ENCODE measurements at places on chromosomes 11 and 22. TPM values are rescaled to one million over a fixed set of nuclear protein-coding genes. Genes with fewer than 3 reads are reported as not detected.

GRCh38 chr11:27770576-27770975 lies 70.3 kb upstream of the BDNF start:
- DNase-seq = no peak

DNA sequence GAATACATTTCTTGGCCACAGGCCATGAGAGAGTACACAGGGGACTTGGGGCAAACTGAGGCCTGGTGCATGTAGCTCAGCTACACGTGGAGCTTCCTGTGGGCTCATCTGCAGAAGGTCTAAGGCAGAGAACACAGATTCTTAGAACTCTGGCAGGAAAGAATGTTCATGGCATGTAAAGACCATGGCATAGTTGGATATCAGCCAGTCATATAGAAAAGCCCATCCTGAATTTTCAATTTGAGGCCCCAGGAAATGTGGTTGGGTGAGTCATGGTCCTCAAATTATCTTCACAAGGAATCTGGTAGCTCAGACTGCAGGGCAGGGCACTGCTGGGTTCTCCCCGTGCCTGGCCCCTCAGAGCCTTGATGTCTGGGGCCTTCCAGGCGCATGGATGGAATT lies 13.7 kb upstream of the ST3GAL4 start:
- DNase-seq = no peak

GRCh38 chr22:49994361-49995040 lies 18.1 kb downstream of the IL17REL start:
- no peak for DNase-seq

GRCh38 chr11:64371201-64371600 lies 12.2 kb downstream of the RPS6KA4 start:
- DNase-seq = no peak

TECTA gene
- 2.1 TPM for polyA plus RNA-seq

GRCh38 chr22:17346578-17346977 lies 22.7 kb upstream of the CECR2 start:
- no peak for DNase-seq

DNA sequence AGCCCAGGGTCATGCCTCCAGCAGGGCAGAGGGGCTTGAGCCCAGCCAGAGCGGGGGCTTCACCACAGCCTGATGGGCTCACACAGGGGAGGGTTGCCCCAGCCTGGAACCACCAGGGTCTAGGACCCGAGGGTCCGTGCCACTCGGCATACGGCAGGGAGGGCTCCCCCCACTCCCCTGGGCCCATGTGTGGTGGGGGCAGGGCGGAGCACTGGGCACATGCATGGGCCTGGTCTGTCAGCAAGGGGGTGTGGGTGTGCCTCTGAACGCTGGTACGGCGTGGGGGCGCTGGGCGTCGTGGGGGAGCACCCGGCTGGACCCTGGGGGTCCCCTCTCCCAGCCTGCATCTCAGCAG lies 29.3 kb downstream of the MOB2 start:
- DNase-seq = no peak
